ENCODE measurements at places on chromosomes 1 and 21. TPM values are rescaled to one million over a fixed set of nuclear protein-coding genes. Genes with fewer than 3 reads are reported as not detected.
A peak's percentile ranks its signal among the peaks of the same experiment; 100 is the strongest.

The C1QC gene
- not detected for total RNA-seq

DNA sequence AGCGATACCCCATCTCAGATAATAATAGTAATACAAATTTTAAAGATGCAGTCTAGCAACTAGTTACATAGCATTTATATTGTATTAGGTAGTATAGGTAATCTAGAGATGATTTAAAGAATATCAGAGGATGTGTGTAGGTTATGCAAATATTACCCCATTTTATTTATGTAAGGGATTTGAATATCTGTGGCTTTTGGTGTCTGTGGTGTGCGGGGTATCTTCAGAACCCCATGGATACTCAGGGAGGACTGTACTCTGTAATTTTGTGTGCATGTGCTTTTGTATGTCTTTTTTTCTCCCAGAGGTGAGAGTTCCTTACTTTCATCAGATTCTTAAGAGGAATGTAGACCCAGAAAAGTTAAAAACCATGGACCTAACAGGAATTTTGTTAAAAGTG is 12.8 kb downstream of the RNF2 start:
- H3K27ac ChIP-seq, result no peak overlapping the region
- no peak for DNase-seq
- no peaks in the 10 kb centered on the region for H3K27me3 ChIP-seq
- no peaks in the 10 kb centered on the region for H3K36me3 ChIP-seq
- H3K4me1 ChIP-seq, result peaks cover 10% of the 10 kb centered on the region

- no peak overlapping the region for H3K4me3 ChIP-seq
- no peaks in the 10 kb centered on the region for H3K36me3 ChIP-seq
- H3K4me1 ChIP-seq, result peaks cover 9% of the 10 kb centered on the region
- H3K27me3 ChIP-seq, result no peaks in the 10 kb centered on the region
- H3K27ac ChIP-seq, result no peak overlapping the region
- peak; percentile 38 for DNase-seq
Observed at GRCh38 chr1:184940226-184940625, 34.1 kb downstream of the NIBAN1 start.

The VTCN1 gene
- total RNA-seq, result not detected

DNA sequence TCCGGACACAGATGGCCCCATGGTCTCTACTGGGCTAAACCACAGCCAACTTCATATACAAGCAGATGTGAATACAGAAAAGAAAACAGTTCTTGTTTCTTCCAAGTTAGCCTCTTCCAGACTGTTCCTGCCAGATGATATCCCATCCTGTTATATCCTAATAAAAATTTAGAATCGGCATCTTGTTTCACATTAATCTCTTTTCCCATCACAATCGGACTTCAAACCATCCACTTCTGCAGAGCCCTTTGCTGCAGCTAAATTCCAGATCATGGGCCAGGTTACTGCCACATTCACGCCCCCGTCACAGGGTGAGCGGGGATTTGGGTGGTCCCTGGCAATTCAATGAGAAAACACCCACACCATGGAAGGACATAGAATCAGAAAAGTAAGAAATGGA is 57.2 kb downstream of the NPHP4 start:
- H3K36me3 ChIP-seq, result 0 out of 2 replicates have a peak, but pooled peaks cover 4% of the 10 kb centered on the region
- H3K27ac ChIP-seq, result no peak overlapping the region
- H3K4me3 ChIP-seq, result no peak overlapping the region
- H3K4me1 ChIP-seq, result peaks cover 23% of the 10 kb centered on the region
- no peaks in the 10 kb centered on the region for H3K27me3 ChIP-seq

- H3K36me3 ChIP-seq, result peaks cover 51% of the 10 kb centered on the region
- no peak for DNase-seq
- H3K27me3 ChIP-seq, result no peaks in the 10 kb centered on the region
- H3K4me1 ChIP-seq, result no peaks in the 10 kb centered on the region
Observed at GRCh38 chr1:180982422-180982821, 40.2 kb downstream of the STX6 start.

DNA sequence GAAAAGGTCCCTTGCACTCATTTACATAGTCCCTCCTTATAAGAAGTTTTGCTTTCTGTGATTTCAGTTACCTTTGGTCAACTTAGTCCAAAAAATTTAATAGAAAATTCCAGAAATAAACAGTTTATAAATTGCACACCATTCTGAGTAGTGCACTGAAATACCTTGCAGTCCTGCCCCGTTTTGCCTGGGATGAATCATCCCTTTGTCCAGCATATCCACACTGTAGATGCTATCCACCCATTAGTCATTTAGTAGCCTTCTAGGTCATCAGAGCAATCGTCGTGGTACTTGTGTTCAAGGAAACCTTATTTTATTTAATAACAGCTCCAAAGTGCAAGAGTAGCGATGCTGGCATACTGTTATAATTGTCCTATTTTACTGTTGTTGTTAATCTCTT is 38.0 kb downstream of the SPRTN start:
- no peaks in the 10 kb centered on the region for H3K4me1 ChIP-seq
- H3K36me3 ChIP-seq, result no peaks in the 10 kb centered on the region
- DNase-seq, result peak; percentile 47
- no peak overlapping the region for H3K4me3 ChIP-seq
- no peak overlapping the region for H3K27ac ChIP-seq

GRCh38 chr1:118716775-118717174 is 271.4 kb downstream of the TBX15 start:
- H3K4me3 ChIP-seq, result no peak overlapping the region
- H3K27ac ChIP-seq, result no peak overlapping the region
- no peaks in the 10 kb centered on the region for H3K4me1 ChIP-seq

GRCh38 chr1:179995576-179995975 is 41.0 kb downstream of the CEP350 start:
- no peak for DNase-seq
- no peaks in the 10 kb centered on the region for H3K27me3 ChIP-seq
- no peak overlapping the region for H3K27ac ChIP-seq
- no peak overlapping the region for H3K4me3 ChIP-seq
- no peaks in the 10 kb centered on the region for H3K4me1 ChIP-seq
- peaks cover 30% of the 10 kb centered on the region for H3K36me3 ChIP-seq

DNA sequence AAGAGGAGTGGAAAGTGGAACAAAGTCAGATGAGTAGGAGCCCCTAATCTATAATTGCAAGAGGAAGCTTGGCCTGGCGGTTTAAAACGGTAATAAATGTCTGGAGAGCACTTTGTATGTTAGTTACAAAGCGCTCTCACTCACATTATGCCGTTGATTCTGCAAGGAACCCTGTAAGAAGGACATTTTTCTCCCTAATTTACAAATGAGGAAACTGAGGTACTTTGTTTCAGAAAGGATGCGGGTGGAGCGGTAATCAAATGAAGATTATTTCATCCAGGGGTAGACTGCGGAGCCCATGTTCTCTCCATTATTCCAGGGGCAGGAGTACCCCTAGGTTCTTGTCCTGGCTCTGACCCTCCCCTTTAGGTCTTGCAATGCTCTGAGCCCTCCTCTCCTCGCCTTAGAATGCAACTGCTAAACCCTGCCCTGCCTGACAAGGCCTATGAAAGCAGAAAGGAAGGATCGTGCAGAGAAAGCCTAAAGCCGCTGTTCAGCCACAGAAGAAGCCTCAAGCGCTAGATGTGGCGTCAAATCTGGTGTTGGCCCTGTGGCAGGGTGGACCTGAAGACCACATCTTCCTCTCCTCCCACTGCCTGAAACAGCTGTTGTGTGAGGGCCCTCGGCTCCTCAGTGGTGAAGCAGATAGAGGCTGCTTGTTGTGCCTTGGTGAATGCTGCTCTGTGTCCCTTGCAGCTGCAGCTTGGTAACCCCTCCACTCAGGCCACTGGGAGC is 588 bp upstream of the PACC1 start:
- no peaks in the 10 kb centered on the region for H3K27me3 ChIP-seq
- H3K4me1 ChIP-seq, result no peaks in the 10 kb centered on the region
- no peak for DNase-seq
- H3K27ac ChIP-seq, result no peak overlapping the region

- peaks cover 38% of the 10 kb centered on the region for H3K4me1 ChIP-seq
- no peak overlapping the region for H3K27ac ChIP-seq
- no peaks in the 10 kb centered on the region for H3K36me3 ChIP-seq
- peak; percentile 45 for DNase-seq
Observed at GRCh38 chr1:198904321-198904720, 265.5 kb downstream of the PTPRC start.

GRCh38 chr1:27521861-27522431 is 32.0 kb upstream of the WASF2 start:
- no peak for DNase-seq
- H3K4me3 ChIP-seq, result no peak overlapping the region
- no peaks in the 10 kb centered on the region for H3K27me3 ChIP-seq
- H3K36me3 ChIP-seq, result no peaks in the 10 kb centered on the region
- peaks cover 34% of the 10 kb centered on the region for H3K4me1 ChIP-seq

GRCh38 chr1:54800899-54801759 is at the start of gene TTC22:
TSS of gene TTC22 (minus strand) at chr1:54801323. CDS start at chr1:54801163, 160 bp downstream.
- no peak within 1 kb of the TSS for H3K27ac ChIP-seq
- H3K4me1 ChIP-seq, result peaks cover 7% of the 10 kb centered on the region
- no peaks in the 10 kb centered on the region for H3K36me3 ChIP-seq
- peaks cover 16% of the 10 kb centered on the region for H3K27me3 ChIP-seq
- H3K4me3 ChIP-seq, result peak within 1 kb of the TSS; percentile 56
- peak; percentile 60 for DNase-seq

DNA sequence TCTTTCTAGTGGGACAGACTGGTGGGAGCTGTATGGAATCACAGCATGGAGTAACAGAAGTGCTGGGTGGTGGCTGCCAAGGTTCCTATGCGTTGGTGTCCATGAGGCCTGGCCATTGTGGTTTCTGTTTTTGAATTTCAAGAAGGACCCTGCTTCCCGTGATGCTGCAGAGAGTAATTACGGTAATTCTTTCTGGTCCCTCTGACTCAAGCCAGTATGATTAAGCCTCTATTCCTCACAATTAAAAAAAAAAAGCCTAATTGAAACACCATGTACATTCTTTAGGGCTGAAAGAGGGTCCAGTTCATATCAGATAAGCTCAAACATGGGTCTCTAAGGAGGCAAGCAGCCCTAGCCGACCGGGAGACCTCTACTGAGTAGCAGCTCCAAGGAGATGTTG is 10.5 kb upstream of the C1orf21 start:
- peak; percentile 58 for DNase-seq
- no peak overlapping the region for H3K27ac ChIP-seq
- H3K27me3 ChIP-seq, result no peaks in the 10 kb centered on the region

The EFNA3 gene
- total RNA-seq, result 1.4 TPM

The NPL gene
- total RNA-seq, result 5.0 TPM
